ENCODE measurements at places on chromosomes 7 and 10.

- no peak for DNase-seq
Measured at GRCh38 chr10:101018600-101019439, 12.1 kb downstream of the PDZD7 start.

DNA sequence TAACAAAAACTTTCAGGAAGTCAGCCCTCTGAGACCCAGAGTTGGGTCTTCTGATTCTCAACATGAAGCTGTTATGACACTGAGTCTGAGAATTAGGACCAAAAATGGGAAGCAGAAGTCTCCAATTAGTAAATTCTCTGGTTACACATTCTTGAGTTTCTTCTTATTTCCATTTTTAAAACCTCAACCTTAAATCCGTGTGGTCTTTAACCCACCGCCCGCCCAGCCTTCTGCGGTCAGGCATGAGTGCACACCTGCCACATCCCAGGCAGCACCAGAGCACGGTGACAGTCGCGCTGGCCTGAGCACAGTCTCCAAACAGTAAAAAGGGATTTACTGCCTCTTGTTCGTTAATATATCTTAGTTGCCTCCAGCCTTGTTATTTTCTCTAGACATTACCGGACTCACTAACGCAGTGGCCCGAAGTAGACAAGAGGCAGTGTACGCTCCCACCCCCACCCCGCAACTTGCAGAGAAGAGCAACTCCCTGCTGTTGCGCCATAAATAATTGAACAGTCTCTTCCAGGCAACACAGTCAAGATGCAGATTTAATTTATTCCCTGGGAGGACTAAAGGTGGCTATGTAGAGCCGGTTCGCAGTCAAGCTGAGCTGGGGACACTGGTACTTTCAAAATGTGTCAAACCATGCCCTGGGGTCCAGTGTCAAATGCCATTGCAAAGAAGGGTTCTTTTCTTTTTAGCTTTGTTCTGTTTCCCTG, 147.0 kb upstream of the CELF2 start:
- DNase-seq = no peak

DNA sequence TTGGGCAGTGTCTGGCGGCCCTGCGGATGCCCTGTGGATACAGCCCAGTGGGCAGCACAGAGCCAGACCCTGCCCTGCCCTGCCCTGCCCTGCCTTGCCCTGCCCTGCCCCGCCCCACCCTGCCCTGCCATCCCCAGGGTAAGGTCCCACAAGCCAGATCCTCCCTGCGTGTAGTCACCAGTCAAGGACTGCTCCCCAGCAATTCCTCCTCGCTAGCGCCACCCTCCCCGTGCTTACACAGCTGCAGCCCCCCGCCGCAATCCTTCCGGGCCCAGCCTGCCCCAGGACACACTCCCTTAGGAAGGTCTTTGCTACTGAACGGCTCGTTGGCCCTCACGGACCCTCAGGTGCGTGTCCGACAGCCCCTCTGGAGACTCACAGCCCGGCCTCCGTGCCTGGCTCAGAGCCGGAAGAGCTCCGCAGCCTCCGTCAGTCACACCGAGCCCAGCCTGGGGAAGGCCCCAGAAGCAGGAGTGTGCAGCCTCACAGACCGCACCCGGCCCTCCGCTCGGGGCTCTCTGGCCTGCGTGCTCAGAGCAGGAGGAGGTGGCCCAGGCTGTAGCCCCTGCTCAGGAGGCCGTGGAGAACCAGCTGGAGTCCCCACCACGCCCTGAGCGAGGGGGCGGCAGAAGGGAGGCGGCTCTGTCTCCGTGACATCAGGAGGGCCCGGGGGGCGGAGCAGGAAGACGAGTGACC, 68.3 kb downstream of the PWWP2B start:
- no peak for DNase-seq

- DNase-seq = no peak
Measured at GRCh38 chr7:140810830-140811556, 113.7 kb downstream of the BRAF start.

DNA sequence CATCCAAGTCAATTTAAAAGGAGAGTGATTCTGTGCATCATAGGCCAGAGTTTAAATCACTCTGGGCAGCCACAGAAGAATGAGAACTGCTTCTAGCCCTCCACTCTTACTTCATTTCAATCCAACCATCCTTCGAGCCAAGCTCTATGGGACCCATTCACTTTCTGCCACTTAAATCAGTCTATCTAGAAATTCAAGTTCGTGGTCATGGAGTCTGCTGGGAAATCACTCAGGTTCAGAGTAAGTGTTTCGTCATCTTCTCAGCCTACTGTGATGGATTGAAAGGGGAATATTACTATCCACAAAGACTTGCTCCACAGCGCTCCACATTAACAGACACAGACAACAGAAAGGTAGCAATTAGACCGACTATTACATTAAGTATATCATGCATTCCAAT, 4.6 kb downstream of the DCLRE1C start:
- no peak for DNase-seq

- no peak for DNase-seq
Measured at GRCh38 chr7:8254215-8254614, 7.8 kb downstream of the ICA1 start.

DNA sequence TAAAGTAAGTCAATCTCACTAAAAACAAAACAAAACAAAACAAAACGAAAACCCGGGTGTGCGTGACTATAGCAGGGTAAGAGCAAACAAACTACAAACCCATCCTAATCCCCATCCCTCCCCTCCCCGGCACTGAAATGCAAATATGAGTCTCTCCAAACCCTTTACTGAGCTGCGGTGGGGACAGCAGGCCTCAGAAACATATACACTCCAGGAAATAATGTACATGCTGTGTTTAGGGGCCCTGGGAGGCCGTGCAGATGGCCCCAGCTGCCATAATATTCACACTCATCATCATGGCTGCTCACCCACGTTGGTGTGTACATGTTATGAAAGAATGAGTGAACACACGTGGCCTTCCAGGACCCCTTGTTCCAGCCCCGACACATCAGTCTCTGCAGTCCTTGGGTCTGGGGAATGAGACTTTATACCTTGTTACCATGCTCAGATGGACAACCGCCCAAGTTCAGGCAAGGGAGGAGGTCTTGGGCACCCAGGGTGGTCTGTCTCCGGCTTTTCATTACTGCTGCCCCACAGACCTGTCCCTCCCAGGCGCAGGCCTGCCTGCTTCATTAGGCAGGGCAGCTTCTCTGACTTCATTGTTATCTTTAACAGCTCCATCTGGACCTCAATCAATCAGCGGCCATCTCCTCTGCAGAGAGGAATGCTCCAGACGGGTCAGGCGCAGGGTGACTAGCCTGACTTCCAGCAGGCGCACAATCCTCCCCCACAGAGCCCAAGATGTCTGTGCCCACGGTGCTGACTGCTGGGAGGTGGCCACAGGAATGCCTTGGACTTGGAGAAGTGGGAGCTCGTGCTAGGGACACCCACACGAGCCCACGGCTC, 20.6 kb downstream of the HSPA12A start:
- DNase-seq = no peak

DNA sequence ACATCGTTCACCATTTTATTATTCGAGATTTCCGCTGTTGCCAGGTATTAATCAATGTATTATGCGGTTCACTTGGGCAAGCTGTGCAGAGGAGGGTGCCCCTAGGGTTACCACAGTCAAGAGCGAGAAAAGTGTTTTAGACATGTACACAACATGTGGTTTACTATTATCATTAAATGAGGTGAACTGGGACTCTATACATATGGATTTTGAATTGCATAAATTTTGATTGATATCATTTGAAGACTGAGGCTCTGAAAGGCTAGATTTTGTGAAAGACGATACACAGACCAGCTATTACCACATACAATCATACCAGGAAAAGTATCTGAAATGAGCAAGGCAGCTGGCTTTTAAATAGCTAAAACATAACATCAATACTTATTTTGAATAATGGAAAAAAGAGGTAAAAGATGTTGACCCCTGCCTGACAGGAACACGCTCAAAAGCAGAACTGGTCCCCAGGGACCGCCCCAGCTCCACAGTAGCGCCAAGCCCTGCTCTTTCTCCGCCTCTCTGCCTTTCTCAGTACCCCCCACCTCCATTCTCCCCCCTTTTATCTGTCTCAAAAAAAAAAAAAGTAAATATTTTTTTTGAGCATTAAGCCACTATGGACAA, 413.4 kb upstream of the MKI67 start:
- DNase-seq = no peak

DNA sequence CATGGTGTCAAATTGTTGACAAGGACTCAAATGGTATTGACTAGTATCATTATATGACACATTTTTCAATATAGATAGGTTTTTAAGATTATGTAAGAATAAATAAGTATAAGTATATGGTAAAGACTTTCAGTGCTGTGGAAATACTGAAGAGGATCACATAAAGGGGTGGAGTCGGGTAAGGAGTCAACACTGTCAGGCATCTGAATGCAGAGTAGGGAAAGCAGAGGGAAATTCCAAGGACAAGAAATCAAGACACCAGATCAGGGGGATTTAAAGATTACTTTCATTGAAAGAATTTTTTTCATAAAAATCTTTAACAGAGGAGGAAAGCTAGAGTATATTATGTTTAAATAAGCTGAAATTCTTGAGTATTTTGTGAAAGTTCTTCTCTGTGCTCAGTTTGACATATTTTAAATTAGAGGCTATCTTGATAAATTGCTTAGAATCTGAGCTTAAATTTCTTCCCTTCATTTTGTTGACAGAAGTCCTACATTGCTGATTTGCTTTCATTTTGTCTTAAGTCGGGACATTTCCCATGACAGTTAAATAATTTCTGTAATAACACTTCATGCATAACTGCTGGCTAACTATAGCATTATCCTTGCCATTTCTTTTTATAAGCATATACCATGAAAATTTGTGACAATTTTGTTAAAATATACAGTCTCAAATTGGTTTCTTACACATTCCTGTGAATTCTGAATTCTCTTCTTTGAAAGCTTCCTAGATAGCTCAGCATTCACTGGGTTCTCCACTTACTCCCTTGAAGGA, 244.3 kb downstream of the PRKG1 start:
- no peak for DNase-seq

GRCh38 chr10:33631991-33632390, 297.5 kb upstream of the NRP1 start:
- no peak for DNase-seq

- DNase-seq = no peak
Measured at GRCh38 chr10:121556455-121556854, 41.8 kb downstream of the FGFR2 start.

GRCh38 chr10:72561745-72562166, 64.1 kb downstream of the MICU1 start:
- no peak for DNase-seq

DNA sequence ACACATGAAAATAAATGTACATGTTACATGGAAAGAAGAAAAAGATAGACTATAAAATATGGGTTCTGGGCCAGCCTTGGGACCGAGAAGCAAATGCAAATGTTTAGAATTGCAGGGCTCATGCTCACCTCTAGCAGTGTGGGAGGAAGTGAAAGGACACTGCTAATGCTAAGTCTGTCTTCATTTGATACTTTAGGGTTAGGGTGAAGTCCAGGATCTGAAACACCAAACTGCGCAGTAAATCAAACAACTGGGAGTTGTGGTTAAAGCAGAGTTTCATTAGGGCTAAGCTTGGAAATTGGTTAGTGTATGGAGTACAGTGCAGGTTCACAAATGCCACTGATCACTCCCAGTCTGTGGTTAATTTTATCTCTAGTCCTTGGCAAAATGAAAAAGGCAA, 73.2 kb upstream of the PDK4 start:
- no peak for DNase-seq

DNA sequence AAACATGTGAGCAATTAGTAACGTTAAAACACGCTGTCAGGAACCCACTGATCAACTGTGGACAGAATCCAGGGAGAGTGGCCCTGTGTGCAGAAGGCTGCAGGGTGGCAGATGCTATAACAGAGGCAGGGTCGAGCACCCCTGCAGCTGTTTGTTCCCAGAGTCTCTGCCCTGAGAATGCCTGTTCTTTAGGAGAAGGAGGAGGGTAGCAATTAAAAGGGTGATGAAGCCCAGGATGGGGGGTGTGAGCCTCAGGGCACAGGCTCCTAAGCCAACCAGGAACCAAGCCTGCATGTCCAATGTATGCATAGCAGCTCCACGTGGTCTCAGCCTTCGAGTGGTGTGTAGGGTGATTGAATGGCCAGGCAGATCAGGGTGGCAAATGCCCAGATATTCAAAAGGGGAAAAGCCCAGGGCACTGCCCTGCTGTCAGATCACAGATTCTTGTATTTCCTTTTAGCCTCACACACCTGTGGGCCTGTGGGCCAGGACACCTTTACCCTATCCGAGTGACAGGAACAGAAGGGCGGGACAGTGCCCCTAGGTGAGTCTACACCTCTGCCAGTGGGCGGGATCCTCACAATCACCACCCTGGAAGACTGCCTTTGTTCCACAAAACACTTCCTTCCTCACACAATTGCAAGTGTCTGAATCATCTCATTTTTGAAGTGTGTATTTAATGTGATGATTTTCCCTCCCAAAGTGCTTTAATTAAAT, 7.3 kb downstream of the WDFY4 start:
- DNase-seq = no peak

GRCh38 chr10:24114556-24114955, 94.4 kb upstream of the KIAA1217 start:
- no peak for DNase-seq

DNA sequence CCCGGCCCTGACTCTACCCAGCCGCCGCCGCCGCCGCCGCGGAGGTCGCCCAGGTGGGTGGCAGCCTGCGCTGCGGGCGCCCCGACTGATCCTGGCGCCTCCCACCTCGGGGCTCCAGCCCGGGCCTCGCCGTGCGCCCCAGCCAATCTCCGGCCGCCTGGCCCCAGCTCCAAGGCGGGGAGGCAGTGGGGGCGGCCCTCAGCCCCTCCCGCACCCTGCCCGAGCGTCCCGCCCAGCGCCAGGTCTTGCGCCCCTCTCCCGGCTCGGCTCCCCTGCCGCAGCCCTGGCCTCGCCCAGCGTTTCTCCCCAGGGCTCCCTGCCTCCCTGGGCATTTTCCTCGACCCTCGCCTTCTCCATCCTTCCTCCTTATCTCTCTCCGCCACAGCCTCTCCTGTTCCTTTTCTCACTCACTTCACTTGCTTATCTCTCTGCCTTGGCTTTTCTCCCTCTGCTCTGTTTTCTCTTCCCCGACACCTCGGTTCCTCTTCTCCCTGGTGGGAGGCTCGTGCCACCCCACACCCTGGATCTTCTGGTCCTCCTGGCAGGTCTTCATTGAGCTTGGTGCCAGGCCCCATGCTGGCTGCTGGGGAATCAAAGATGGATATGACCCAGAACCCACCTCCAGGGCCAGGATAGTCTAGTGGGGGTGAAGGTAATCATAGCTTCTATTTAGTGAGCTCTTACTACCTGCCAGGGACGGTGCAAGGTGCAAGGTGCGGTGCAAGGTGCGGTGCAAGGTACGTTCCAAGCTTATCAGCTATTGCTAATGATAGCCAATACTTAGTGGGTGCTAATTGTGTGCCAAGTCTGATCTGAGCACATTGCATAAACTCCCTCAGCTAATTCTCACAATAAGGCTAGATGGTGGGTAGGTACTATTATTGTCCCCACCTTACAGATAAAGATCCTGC, at the start of gene SFRP5:
Gene SFRP5, minus strand, starts transcription at position 87 of the 911 bp plus-strand sequence. CDS start 166 bp downstream, outside the sequence.
- no peak for DNase-seq

GRCh38 chr10:117424883-117425649, 49.8 kb upstream of the PDZD8 start:
- no peak for DNase-seq

GRCh38 chr10:56258378-56258777, 102.7 kb downstream of the ZWINT start:
- no peak for DNase-seq

GRCh38 chr10:7130191-7130911, 280.5 kb downstream of the SFMBT2 start:
- no peak for DNase-seq

- DNase-seq = no peak
Measured at GRCh38 chr7:23514755-23515154, 17.0 kb downstream of the TRA2A start.

GRCh38 chr10:128058750-128059134, 67.5 kb downstream of the MKI67 start:
- no peak for DNase-seq

- DNase-seq = no peak
Measured at GRCh38 chr10:124939290-124939689, 2.6 kb upstream of the ZRANB1 start.
